Uterus (tissue), 4 donors: ENCODE measurements at places on chromosomes 3 and 15.

- DNase-seq: no peak
These were observed 488.7 kb upstream of the TPRG1 start for GRCh38 chr3:188683032-188683521.

DNA sequence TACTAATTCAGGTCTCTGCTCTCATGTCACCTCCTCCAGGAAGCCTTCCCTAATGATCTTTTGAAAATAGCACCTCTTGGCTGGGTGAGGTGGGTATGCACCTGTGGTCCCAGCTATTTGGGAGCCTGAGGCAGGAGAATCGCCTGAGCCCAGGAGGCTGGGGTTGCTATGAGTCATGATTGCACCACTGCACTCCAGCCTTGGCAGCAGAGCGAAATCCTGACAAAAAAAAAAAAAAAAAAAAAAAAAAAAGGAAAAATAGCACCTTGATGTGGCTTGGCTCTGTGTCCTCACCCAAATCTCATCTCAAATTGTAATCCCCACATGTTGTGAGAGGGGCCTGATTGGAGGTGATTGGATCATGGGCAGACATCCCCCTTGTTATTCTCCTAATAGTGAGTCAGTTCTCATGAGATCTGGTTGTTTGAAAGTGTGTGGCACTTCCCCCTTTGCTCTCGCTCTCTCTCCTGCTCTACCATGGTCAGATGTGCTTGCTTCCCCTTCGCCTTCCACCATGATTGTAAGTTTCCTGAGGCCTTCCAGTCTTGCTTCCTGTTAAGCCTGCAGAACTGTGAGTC is 11.2 kb upstream of the RNU6-1 start:
- DNase-seq: no peak

DNA sequence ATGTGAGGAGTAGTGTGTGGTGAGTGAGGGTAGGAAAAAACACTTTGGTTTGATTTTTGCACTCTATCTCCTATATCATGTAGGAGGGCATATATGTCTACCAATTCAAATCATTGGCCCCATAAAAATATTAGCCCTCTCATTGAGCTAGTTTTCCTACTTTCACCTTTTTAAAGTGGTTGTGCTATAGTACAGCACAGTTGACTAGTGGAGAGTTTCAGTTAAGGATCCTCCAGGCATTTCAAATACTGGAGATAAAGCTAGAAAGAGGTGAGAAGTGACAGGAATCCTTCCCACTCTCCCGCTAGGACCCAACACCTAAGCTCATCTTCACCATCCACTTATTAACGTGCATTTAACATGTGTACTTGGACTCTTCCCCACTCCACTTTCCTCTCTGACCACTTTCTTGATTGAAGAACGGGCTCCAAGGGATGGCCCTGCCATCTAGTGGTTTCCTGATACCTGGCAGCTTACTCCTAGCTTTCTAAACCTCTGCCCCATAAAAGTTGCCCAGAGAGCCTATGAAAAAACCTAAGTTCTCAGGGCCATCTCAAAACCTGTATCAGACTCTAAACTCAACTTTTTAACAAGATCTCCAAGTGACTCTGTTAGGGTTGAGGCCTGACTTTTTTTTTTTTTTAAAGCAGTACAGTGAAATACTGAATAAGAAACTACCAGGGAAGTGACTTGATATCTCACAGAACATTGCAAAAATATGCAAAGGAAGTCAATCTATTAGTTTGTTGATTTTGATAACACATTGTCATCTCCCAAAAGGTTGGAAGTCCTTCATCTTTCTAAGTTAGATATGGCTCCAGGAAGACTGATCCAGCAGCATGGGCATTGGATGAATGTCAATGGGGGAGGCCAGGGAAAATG is 17.9 kb downstream of the IL12A start:
- DNase-seq: peak; percentile 31

DNA sequence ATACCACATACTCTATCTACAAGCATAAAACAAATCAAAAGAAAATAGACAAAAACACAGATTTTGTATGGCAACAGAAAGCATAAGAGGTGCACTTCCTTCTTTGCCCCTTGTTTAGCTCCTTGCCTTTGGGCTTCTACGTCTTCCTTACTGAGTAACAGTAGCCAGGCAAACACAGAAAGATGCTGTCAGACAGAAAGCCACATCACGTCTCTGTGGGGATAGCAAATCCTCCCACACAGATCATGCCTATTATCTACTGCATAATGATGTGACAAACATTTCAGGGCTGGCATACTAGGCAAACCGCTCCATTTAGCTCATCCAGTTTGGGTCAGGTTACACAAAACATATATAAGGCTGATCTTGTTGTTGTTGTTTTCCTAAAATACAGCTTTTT is 92.7 kb downstream of the BOC start:
- DNase-seq: no peak

DNA sequence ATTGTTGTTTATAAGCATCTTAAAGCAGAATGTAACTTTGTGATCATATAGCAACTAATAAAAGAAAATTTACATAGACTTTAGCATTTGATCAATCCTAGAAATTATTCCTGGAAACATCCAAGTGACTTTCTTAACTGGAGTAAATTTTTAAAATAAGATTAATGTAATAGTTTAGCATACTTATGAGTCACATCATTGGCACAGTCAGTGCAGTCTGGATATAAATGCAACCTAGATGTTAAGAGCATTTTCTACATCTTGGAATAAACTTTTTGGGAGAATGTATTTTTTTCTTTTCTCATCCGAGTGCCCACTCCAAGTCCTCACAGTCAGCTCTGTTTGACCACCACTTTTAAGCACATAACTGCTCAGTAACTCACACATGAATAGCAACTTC is 324.6 kb upstream of the PLSCR5 start:
- no peak for DNase-seq

- DNase-seq: no peak
These were observed 57.9 kb downstream of the ACAP2 start for GRCh38 chr3:195384952-195385351.

DNA sequence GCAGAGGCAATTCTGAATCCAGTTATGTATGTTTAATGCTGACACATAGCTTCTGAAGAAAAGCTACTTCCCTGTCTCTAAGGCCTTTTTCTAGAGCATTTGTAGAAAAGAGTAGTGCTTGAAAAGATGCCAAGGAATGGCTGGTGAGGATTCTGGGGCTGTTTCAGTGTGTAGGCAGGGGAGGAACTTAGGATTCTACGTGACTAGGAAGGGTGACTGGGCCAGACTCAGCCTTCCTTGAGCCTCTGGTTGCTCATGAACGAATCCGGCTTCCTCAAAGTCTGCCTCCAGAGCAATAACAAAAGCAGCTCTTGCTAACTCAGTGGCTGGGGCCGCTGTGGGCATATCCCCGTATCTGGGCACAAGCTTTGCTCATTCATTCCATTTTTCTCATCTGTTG is 104.8 kb upstream of the WNT5A start:
- DNase-seq: no peak

- no peak for DNase-seq
These were observed 34.8 kb upstream of the PFN2 start for GRCh38 chr3:150005243-150006112.

- DNase-seq: no peak
These were observed 142.4 kb upstream of the TLE3 start for GRCh38 chr15:70240082-70240481.

- DNase-seq: no peak
These were observed 540.8 kb upstream of the IL12A start for GRCh38 chr3:159447841-159448240.

- DNase-seq: no peak
These were observed 21.8 kb downstream of the MAP2K5 start for GRCh38 chr15:67564021-67564967.

DNA sequence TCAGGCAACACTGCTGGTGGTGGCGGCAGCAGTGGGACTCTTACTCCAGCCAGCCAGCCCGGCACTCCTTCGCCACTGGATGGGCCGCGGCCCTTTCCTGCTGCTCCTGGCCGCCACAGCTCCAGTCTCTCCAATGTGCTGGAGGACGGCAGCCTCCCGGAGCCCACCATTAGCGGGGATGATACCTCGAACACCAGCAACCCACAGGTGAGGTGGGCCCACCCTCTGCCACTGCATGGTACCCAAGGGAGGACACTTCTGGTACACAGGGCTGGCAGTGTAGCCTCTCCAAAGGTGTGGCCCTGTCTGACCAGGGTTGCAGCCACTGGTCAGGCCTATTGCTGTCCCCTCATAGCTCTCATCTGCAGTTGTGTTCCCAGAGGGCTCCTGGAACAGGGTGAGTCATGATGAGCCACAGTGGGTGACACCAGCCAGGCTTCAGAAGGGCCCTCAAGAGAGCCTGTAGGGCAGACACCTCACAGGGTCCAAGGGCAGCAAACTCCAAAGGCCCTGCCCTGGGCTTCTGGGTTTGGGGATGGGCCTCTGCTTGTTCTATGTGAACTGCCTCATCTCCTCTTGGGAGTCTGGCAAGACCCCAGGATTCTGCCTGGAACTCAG is 20.8 kb downstream of the NBEAL2 start:
- no peak for DNase-seq

DNA sequence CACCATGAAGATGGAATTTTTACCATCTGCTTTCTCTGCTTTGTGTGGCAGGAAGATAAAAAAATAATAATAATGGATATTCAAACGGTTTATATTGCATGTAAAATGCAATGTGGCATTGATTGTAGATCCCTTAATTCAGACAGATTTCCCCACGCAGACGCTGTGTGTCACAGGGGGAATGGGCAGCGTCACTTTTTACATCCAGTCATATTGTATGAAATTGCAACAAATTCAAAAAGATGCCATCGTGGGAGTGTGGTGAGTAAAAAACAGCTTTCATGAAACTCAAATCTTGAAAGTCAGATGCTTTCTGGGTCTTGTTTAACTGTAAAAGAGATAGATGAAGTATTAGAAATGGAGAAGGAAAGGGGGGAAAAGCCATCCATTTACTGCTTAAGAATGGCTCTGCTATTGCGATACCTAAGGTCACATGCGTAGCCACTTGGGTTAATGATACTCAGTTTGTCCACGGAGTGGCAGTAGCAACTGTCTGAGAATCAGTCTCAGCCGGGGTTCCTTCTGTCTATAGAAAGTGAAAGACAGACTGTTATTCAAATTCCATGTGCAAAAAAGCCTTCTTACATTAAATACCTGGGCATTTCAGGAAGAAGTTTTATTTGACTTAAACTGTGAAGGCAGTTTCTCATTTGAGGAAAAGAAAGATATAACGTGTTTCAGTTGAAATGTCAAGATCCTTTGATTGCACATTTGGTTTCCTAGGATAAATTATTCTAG is 28.5 kb downstream of the BTD start:
- peak; percentile 77 for DNase-seq

DNA sequence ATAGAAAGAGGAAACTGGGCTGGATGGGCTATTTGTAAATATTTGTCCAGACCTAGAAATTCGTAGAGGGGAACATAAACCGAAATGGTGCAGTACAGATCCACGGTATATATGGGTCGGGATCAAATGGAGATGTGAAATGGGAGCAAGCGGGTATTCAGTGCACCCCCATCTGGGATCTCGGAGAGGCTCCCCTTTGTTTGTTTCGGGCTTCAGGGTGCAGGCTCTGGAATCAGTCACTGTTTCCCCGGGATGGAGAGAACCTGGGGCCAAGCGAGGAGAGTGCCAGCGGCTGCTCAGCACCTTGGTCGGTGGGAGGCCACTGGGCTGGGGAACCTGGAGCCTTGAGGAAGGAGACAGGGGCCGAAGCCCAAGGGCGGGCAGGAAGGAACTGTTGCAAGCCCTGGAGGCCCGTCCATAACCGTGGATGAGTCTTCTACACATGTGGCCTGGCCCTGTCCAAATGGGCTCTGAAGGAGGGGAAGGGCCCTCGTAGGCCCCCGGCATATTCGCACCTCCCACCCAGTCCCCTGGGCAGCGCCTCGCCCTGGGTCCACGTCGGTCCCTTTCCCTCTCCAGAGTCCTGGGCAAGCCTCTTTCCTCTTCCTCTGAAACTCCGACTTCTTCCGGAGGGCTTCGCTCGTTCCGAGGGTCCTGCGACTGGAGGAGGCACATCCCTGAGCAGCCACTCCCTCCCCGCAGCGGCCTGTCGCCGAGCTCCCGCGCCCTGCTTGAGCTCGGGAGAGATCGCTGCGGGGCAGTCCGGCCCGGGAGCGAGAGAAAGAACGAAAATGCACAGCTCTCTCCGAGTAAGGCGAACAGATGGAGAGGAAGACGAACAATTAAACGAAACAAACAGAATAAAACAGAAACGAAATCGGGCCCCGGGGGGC is 3.0 kb downstream of the ISL2 start:
- no peak for DNase-seq

DNA sequence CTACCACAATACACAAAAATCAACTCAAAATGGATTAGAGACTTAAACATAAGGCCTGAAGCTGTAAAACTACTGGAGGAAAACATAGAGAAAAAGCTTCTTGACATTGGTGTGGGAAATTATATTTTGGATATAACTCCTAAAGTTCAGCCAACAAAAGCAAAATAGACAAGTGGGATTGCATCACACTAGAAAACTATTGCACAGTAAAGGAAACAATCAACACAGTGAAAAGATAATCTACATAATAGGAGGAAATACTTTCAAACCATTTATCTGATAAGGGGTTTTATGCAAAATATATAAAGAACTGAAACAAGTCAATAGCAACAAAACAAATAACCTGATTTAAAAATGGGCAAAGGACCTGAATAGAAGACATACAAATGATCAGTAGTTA is 37.6 kb upstream of the TP63 start:
- DNase-seq: no peak

DNA sequence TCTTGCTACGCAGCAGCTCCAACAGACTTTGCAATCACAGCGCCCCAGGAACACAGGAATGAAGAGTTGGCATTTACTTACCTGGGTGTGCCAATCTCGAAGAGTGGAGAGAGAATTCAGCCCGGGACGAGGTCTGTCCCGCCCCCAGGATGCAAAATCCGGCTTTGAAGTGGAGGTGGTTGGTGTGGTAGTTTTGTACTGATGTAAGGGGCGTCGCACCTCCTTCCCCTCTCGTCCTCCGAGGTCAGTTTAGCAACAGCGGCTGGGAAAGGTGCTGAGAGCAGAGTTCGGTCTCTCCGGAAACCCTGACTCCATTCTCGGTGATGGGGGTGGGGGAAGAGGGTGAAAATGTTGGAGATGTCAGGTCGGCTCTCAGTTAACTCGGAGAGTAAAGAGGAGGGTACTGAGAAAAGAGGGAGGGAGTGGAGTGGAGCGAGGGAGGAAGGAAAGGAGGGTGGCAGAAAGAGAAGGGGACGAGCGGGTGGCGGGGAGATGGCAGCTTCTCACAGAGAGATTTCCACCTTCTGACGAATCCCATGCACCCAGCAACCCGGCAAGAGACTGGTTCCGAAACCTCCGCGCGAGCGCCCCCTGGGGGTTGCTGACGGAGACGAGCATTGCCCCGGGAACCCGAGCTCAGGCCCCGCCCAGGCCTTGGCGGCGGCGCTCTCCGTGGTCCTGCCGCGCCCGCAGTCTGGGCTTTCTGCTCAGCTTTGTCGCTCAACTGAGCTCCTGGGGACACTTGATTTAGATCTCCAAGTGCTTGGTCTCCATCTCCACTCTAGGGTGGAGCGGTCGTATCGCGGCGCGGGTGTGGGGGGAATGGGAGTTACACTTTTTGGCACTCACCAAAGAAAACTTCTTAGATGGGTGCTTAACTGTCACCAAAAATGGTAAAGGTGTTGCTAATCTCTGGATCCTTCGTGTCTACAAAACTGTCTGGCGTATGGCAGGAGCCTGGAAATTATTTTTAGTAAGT is at the start of gene CPNE4:
TSS of gene CPNE4 (minus strand) at position 529 of the 979 bp plus-strand sequence.
- DNase-seq: peak; percentile 32
